Heart right ventricle (tissue), 16 donors: ENCODE measurements at places on chromosomes 12 and 14.
A peak's percentile ranks its signal among the peaks of the same experiment; 100 is the strongest.

GRCh38 chr14:91511043-91511383 lies 903 bp upstream of the PPP4R3A start:
- no peak for DNase-seq

DNA sequence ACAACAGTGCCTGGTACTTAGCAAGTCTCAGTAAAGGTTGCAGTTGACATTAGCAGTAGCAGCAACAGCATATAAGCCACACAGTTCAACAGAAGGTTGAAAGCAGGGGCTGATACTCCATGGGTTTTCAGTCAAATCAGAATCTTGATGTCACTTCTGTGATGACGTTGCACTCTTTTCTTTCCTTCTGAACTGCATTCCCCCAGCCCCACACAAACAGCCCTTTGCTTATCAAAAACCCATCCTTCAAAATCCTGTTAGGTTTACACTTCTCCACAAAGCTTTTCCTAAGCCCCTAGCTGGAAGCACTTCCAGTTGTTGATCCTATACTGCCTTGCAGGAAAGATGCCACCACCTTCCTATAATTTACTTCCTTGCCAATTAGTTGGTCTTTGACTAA lies 34.0 kb upstream of the KCNK13 start:
- no peak for DNase-seq

GRCh38 chr12:29082522-29082921 lies 66.6 kb upstream of the FAR2 start:
- no peak for DNase-seq

GRCh38 chr14:37746140-37746832 lies 150.9 kb downstream of the TTC6 start:
- no peak for DNase-seq

- no peak for DNase-seq
These were observed 43.8 kb downstream of the DDHD1 start for GRCh38 chr14:53109105-53110041.

DNA sequence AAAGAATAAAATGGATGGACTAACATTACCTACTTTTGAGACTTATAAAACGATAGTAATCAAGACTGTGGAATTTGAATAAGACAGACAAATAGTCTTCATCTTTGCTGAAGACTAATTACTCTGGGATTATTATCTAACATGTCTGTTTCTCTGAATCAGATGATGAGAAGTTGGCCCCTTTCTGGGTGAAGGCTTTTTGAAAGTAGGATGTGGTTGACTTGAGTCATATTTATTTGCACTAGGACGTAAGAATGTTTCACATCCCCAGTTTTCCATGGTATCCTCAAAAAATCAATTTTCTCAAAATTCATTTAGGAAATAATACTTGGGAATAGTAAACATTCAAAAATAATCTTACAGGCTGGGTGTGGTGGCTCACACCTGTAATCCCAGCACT lies 31.8 kb downstream of the PKP2 start:
- DNase-seq = no peak

GRCh38 chr12:71780237-71780822 lies 25.7 kb downstream of the RAB21 start:
- DNase-seq = peak; percentile 47

GRCh38 chr14:29494312-29494711 lies 433.3 kb downstream of the PRKD1 start:
- no peak for DNase-seq

DNA sequence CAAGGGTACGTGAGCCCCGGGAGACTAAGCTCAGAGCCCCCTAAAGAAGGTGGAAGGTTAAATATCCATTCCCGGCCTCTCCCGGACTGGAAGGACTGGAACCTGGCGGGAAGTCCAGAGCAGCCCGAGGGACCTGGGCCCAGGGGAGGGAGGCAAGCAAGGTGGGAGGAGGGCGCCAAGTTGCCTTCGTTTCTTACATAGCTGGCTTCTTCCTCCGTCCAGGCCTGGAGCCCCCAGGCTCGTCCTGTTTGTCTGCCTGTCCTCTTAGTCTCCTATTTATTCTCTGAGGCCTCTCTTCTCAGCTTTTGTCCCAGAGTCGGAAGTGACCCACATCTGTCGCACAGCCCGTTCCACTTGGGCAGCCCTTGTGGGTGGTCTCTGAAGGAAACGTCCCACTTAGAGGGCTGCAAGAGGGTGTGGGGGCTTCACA lies 745 bp downstream of the PCK2 start:
- DNase-seq = no peak
